ENCODE measurements at places on chromosomes 12 and 14.

- no peak for DNase-seq
Measured at GRCh38 chr14:88269806-88270420, 53.2 kb downstream of the KCNK10 start.

- no peak for DNase-seq
Measured at GRCh38 chr12:108375986-108376663, 37.0 kb upstream of the CMKLR1 start.

DNA sequence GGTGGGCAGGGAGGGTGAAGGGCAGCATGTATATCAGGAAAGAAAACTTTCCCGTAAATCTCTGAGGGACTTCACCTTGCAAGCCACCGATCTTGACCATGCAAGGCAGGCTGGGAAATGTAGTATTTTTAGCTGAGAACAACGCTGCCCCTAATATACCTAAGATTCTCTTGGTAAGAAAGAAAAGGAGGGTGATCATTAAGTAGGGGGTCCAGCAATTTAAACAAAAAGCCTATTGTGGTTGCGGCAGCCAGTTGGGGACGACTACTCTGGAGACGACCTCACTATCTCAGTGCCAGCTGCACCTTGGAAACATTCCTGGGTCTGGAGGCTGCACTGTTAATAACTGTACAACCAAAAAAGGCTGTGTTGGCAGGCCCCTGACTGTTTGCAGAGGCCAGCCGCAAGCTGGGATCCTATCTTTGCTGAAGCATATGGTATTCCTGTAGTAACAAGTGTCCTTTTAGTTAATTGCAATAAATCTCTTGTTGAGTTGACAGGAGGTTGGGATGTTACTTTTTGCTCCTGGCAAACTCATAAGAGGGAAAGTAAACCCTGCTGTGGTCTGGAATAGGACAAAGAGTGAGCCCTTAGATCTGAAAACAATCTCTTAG lies 6.4 kb downstream of the APOLD1 start:
- DNase-seq, result no peak

- DNase-seq, result no peak
Measured at GRCh38 chr12:100234591-100235304, 32.1 kb downstream of the DEPDC4 start.

DNA sequence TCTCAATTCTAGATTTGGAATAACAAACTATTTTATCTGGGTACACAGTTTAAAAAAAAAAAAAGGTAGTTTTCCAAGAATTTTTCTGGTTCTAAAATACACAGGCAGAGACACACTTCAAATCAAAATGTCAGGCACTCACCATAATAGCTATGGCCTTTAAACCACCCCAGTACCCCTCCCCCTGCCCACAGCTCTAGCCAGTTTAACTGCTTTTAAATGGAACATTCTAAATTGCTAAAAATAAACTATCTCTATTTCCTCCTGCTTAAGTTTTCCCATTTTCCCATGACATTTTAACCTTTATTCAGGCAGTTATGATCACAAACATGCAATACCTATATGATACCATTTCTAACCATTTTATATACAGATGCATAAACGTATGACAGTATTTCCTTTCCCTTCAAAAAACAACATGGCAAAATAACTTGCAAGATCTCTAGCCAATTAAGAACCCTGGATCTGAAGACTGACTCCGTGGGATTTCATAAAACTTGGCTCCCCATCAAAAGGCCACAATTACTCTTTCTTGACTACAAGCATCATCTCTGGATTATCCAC lies 46.3 kb downstream of the PPP2R5E start:
- DNase-seq, result peak; percentile 61

GRCh38 chr12:100672075-100672592 lies 98.7 kb downstream of the GAS2L3 start:
- DNase-seq, result no peak

GRCh38 chr12:10235761-10236631 lies 23.3 kb downstream of the GABARAPL1 start:
- DNase-seq, result no peak

DNA sequence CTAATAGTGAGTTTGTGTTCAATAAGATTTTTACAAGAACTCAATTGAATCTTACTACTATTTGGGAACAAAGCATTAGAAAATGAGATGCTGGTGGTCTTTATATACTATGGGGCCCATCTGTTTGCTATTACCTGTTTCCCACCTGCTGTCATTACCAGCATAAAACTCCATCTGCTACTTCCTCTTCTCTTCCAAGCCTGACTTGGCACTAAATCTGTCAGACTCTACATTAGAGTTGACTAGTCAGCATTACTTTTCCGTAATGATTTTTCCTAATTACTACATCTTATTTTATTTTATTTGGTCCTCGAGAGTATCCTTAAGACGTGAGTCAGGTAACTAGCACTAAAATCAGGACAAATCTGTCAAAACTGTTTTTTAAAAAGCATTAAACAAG lies 68.1 kb upstream of the KRR1 start:
- no peak for DNase-seq

GRCh38 chr12:17975763-17976162 lies 114.2 kb downstream of the RERGL start:
- no peak for DNase-seq

DNA sequence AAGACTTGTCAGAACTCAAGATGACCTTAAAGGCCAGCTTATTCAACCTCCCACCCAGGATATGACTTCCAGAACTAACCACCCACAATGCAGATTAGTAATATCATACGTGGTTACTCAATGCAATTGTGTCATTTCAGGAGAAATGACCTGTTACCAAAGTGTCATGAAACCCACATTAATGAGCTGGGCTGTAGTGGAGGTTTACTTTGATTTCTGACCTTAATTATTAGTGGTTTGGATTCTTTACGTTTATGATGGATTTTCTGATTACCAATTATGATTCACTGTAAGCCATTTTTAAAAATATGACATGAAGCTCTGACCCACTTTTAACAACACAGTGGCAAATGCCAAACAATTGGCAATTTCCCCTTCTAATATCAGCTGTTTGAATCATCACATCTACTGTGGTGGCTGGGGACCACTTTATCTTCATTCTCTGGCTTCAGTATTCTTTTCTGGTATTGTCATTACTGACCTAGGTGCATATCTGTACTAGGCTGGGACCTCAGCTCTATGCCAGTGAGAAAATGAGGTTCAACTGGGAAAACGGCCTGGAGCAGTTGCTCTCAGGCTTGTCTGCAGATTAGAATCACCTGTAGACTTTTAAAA lies 223.3 kb downstream of the RGS6 start:
- DNase-seq, result no peak

DNA sequence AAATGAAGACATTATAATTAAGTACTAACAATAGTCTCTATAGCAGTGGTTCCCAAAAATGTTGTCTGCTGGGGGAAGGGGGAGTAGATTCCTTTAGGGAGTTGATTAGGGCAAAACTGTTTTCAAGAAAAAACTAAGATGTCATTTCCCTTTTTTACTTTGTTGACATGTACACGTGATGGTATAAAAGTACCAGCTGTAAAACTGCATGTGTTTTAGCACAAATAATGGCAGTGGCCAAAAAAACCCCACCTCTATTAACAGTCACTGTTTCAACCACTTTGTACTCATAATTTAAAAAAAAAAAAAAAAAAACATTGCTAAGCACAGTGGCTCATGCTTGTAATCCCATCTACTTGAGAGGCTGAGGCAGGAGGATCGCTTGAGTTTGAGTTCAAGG lies 61.7 kb downstream of the PPP1R12A start:
- DNase-seq, result no peak

DNA sequence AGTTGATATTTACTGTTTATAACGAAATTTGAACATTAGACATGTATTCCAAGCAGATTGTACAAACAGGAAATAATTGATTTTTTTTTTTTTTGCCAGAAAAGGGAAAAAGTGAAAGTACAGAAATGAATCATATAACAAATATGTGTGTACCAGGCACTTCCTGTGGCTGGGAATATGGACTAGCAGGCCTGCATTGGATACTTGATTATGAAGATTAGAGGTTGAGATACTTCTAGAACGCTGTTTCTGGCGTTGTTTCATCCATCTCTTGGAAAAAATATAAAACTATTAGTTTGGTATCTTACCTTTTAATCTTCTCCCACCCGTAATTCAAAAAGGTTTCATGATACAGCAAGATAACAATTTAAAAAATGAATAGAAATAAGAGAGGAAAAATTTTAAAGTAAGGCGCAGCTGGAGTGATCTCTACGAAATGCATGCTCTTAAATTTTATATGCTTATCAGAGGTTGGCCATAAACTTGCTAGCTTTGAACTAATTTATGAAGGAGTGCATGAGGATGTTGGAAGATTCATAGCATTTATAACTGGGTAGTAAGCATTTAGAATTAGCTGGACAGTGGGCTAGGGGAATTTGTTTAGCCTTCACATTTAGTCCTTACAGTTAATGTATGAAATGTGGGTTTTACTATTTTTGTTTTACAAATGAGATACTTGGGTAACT lies 90.8 kb downstream of the AEBP2 start:
- DNase-seq, result no peak

GRCh38 chr12:63843254-63843720 lies 1.2 kb upstream of the SRGAP1 start:
- no peak for DNase-seq

DNA sequence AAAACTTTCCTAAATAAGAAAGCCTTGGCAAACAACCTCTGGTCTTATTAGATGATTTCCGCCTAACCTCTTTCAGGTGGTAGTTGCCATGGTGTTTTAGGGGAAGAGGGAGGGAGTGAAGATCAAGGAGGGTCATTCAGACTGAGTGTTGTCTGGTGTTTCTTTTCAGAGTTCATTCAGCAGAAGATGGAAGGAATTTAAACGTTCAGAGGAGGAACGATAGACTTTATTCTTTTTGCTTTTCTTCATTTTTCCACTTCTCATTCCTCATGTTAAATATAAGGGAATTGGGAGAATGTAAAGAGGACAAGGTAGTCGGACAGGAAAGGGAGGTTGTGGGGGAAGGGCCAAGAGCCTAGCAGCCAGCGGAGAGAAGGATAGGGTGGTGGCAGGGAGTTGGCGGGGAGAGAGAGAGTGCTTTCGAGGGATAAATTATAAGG lies 17.4 kb upstream of the SALL2 start:
- no peak for DNase-seq

GRCh38 chr12:102438047-102438826 lies 42.1 kb downstream of the IGF1 start:
- no peak for DNase-seq

- DNase-seq, result no peak
Measured at GRCh38 chr14:73991092-73991491, 28.0 kb downstream of the ENTPD5 start.

DNA sequence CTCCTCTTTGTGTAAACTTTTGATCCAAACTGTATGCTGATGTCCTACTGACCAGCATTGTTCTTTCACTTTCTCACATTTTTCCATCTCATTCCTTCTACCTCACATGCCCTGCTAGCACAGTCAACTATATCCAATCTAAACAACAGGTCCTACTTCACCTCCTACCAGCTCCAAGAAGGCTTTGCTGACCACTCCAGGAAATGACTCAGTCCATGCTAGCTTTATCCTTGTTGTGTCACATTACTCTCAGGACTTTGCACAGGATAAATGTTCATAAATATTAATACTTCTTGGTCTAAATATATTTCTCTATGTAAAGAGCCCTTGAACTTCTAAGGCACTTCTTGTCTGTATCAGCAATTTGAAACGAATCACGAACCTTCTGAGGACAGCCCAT lies 64.9 kb upstream of the PCED1B start:
- no peak for DNase-seq

DNA sequence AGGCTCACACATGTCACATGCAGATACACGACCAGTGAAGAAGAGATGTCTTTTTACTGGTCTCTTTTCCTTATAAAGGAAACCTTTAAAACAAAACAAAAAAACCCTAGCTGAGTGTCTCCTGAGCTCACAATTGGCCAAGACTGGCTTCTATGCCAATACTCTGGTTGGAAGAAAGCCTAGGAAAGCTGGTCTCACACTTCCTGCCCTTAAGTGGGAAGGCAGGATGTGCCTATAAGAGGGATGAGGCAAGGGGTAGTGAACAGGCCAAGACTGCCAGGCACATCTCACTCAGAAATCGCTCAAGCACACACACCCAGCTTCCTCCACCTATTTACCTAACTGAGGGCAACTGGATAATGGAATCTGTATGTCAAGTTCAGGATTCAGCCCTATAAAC lies 50.0 kb downstream of the SOCS2 start:
- no peak for DNase-seq

- DNase-seq, result no peak
Measured at GRCh38 chr14:54591461-54591860, 24.5 kb downstream of the SAMD4A start.

DNA sequence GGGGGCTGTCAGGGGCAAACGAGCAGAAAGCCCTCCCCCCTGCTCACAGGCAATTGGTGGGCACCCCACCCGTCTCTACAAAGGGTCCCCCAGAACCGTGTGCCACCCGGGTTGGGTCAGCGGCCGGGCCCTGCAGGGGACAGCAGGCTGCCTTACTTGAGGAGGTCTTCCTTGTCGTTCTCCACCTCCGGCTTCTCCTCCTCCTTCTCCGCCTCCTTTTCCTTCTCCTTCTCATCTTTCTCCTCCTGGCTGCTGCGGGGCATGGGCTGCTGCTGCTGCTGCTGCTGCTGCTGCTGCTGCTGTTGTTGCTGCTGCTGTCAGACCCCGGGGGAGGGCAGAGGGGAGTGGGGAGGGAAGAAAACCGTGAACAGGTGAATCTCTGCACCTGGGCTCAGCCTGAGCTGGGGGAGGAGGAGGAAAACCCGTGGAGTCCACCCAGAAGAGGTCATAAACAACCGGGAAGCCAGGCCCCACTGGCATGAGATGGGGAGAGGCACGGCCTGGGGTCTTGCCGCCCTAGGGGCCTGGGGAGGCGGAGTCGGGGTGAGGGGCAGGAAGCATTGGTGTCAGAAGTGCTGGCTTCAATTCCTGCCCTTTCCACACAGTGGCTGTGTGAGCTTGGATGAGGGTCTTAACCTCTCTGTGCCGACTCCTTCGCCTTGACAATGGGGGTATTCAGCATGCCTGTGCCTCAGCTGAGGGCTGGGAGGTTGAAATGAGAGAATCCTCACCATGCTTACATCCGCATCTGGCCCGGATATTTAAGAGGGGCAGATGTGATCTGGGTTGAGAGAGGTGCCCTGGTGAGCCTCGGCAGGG lies 107.6 kb downstream of the RFLNA start:
- DNase-seq, result no peak

DNA sequence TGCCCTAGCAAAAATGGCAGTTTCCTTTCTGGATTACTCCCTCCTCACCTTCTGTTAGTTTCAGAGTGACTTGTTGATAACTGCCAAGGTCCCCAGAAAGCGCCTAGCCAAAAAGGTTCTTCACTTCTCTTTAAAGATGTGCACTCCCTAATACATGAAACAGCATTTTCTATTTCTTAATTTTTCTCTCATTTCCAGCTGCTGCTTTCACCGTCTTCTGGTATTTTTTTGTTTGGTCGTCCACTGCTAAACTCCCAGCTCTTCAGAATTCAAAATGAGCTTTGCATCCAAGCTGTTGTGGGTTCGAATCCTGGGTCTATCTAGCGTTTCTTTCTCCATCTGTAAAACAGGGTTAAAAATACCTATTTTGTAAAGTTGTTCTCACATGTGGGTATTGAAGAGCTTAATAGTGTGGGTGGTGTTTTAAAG lies 397 bp upstream of the BORCS5 start:
- DNase-seq, result no peak

- no peak for DNase-seq
Measured at GRCh38 chr12:117069101-117069797, 30.0 kb downstream of the TESC start.
